Breast epithelium (tissue), 4 donors: ENCODE measurements at places on chromosomes 7 and 10.

DNA sequence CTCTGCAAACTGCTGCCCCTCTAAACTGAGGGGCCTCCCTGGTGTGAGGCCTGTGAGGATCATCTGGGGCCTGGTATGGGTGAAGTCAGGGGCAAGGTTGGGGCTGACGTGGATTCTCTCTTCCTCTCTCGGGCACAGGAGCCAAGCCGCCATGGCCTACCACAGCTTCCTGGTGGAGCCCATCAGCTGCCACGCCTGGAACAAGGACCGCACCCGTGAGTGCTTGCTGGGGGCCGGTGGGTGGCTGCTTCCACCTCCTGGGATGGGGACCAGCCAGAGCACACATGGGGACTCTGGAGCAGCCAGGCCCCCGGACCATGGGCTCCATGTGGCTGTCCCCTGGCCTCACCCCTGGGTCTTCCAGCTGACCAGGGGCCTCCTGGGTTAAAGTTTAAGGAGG, 11.0 kb downstream of the ARPC1B start:
- no peak overlapping the region for H3K4me3 ChIP-seq
- no peaks in the 10 kb centered on the region for H3K27me3 ChIP-seq
- no peak overlapping the region for H3K27ac ChIP-seq
- DNase-seq, result no peak

- H3K36me3 ChIP-seq, result no peaks in the 10 kb centered on the region
- H3K27ac ChIP-seq, result no peak overlapping the region
- no peak overlapping the region for H3K4me3 ChIP-seq
- no peak for DNase-seq
Measured at GRCh38 chr10:76641215-76641614, 996.4 kb downstream of the KCNMA1 start.

GRCh38 chr7:121334376-121334775, 5.6 kb downstream of the WNT16 start:
- no peak overlapping the region for H3K4me3 ChIP-seq
- no peak for DNase-seq
- no peak overlapping the region for H3K27ac ChIP-seq

DNA sequence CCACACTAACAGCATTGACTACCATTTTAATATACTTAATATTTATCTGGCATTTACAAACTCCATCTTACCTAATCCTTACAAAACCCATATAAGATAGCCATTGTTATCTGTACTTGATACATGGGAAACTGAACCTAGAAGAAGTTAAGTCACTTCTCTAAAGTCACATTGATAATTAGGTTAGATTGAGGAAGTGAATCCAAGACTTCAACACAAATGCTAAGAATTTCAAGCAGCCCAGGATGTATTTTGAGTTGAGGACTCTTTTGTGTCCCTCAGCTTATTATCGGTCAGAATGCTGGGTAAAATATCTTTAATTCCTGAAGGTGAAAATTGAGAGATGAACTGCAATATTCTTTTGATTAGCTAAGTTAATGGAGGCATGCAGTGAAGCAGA, 465.5 kb downstream of the PHTF2 start:
- H3K4me3 ChIP-seq, result no peak overlapping the region
- no peak for DNase-seq
- H3K27ac ChIP-seq, result no peak overlapping the region
- no peaks in the 10 kb centered on the region for H3K4me1 ChIP-seq
- no peaks in the 10 kb centered on the region for H3K36me3 ChIP-seq

GRCh38 chr7:119959811-119960210, 313.2 kb upstream of the KCND2 start:
- no peak overlapping the region for H3K4me3 ChIP-seq
- H3K4me1 ChIP-seq, result no peaks in the 10 kb centered on the region
- H3K36me3 ChIP-seq, result no peaks in the 10 kb centered on the region
- no peak for DNase-seq
- H3K27ac ChIP-seq, result no peak overlapping the region

GRCh38 chr10:60203993-60204618, 185.6 kb downstream of the ANK3 start:
- no peaks in the 10 kb centered on the region for H3K27me3 ChIP-seq
- H3K36me3 ChIP-seq, result no peaks in the 10 kb centered on the region
- H3K4me1 ChIP-seq, result no peaks in the 10 kb centered on the region
- DNase-seq, result no peak

- DNase-seq, result no peak
- no peaks in the 10 kb centered on the region for H3K4me1 ChIP-seq
- H3K27me3 ChIP-seq, result no peaks in the 10 kb centered on the region
- no peak overlapping the region for H3K27ac ChIP-seq
Measured at GRCh38 chr10:45353186-45353585, 20.8 kb upstream of the ALOX5 start.

GRCh38 chr10:32182476-32182875, 126.3 kb upstream of the KIF5B start:
- H3K27ac ChIP-seq, result no peak overlapping the region
- H3K4me1 ChIP-seq, result no peaks in the 10 kb centered on the region
- no peak for DNase-seq
- H3K27me3 ChIP-seq, result no peaks in the 10 kb centered on the region
- no peaks in the 10 kb centered on the region for H3K36me3 ChIP-seq
- no peak overlapping the region for H3K4me3 ChIP-seq

DNA sequence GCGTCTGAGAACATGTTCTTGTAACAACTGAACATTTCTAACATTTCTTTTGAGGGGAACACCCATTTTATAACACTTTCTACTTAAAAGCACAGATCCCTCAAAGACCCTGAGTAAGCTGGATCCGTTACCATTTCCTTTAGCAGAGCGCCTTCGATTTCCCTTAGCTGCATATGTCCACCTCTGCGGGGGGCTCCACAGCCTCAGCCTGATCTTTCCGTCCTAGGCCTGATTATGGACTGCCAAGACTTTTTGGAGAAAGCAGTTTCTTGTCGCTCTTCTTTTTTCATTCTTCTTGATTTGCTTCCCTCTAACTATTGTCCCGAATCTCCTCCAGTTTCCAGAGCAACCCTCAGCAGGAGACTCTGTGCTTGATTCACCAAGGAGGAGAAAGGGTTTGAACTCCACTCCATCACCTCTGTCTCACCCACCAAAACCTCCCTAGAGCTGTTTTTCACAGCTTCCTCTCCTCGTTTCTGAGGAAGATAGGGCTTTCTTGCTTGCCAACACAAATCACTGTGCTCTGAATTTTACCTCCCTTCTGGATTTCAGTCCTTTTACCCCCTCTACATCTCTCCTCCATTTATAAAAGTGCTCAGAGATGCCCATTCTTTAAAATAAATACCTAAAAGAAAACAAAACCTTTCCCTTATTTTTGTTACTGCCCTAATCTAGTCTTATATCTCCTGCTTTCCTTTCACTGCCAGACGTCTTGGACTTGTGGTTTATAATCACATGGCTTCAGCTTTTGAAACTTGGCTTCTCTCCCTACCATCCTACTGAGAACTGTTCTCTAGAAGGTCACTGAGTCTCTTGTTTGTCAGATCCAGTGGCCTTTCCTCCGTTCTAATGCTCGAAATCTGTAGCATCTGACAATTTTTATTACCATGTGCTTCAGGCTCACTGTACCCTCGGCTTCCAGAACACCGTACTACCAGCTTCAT, 30.5 kb upstream of the ZRANB1 start:
- H3K4me1 ChIP-seq, result no peaks in the 10 kb centered on the region
- no peak overlapping the region for H3K4me3 ChIP-seq
- H3K27ac ChIP-seq, result peak overlapping the region; percentile 64
- no peaks in the 10 kb centered on the region for H3K36me3 ChIP-seq
- H3K27me3 ChIP-seq, result no peaks in the 10 kb centered on the region
